NCI-H1694 (cell line): ENCODE measurements at places on chromosomes 4 and X.

- no peak for DNase-seq
Observed at GRCh38 chr4:147493307-147493706, 12.4 kb downstream of the EDNRA start.

DNA sequence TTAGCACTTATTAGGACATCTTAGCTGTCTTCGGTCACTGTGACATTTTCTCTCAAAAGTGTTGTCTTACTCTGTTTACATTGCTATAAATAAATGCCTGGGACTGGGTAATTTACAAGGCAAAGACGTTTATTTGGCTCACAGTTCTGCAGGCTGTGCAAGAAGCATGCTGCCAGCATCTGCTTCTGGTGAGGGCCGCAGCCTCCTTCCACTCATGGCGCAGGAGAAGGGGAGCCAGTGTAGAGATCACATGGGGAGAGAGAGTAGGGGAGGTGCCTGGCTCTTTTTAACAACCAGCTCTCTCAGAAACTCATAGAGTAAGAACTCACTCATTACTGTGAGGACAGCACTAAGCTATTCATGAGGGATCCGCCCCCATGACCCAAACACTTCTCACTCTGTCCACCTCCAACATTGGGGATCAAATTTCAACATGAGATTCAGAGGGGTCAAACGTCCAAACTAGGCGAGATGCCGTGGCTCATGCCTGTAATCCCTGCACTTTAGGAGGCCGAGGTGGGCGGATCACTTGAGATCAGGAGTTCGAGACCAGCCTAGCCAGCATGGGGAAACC, 43.5 kb upstream of the HERC6 start:
- no peak for DNase-seq

DNA sequence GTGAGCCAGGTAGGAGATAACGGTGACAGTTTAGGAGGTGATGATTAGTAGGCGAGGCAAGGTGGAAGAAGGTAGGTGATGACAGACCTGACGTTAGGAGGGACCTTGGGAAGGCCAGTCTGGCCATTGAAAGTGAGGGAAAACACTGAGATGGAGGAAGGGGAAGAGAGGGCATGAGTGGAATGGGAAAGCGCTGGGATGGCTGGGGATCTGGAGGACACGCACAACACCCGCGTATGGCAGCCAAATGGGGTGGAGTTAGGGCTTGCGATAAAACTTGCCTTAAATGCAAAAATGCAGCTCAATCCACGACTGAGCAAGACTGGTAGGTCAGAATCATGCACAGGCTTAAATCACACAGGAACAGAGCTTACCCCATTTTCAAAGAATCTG, 605 bp upstream of the CDKL2 start:
- DNase-seq = no peak

DNA sequence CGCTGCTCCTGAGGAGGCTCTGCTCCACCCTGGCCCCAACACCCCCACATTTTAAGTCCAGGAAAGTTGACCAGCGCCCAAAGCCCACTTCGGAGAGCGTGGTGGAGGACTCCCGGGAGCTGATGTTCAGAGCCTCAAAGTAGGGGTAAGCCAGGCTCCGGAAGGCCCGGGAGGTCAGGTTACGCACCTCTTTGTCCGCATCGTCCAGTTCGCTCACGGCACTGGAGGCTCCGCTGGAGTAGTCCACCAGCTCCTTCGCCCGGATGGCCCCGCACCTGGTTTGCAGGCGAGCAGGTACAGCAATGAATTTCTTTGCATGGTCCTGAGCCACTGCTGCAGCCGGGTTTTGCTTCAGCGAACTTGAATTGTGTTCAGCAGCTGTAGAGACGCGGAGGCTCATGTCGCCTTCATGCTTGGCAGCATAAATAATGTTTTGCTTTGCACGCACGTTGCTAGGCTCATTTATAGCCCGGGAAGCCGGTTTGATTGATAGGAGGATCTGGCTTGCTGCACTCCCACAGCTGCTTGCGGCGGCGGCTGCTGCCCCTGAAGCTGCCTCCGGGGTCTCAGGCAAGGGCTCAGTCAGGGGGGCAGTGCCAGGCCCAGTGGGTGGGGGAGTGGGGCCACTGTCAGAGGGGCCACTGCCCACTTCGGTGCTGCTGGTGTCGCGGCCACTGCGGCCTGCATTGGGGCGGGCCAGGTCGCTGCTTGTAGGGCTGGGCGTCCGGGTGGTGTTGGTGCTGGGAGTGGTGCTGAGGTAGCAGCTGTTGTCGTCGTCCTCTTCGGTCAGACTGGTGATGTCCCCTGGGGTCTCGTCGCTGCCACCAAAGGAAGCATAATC, 4.8 kb downstream of the C4orf54 start:
- DNase-seq = no peak

GRCh38 chr4:25433966-25434827, 57.1 kb downstream of the ANAPC4 start:
- DNase-seq = no peak

- DNase-seq = no peak
Observed at GRCh38 chrX:109914114-109914849, 88.6 kb upstream of the TMEM164 start.

DNA sequence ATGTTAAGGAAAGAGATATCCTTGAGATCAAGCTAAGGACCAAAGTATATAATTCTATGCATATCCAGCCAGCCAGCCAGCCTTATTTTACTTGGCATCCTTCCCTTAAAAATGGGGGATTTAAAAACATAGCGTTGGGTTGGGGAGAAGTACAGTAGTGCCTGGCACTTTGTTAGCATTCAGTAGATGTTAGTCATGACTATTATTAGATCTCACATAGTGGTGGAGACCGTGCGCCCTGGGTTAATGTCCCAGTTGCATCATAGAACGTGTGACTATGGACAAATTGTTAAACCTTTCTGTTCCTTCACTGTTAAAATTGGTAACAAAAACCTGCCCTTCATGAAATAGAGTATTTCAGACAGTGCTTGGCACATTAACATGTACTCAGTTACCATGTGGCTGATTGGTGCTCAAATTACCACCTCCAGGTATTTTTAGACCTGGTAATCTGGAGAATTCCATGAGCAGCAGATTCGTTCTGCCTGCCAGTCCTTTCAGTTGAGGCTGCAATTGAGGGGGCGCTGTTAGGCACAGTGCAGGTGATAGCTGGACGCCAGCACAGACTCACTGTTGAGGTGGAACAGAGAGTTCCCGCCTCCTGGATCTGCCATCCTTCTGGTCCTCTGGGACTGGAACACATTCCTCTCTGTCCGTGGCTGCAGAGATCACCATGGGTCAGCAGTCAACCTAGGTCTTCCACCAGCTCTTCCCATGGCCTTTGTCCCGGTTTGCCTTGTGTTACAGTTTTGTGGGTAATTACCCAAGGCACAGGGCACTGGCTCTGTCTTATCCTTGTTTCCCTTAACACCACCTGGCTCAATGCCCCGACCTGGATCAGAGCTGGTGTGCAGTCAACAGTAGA, 31.7 kb downstream of the RBBP7 start:
- no peak for DNase-seq

DNA sequence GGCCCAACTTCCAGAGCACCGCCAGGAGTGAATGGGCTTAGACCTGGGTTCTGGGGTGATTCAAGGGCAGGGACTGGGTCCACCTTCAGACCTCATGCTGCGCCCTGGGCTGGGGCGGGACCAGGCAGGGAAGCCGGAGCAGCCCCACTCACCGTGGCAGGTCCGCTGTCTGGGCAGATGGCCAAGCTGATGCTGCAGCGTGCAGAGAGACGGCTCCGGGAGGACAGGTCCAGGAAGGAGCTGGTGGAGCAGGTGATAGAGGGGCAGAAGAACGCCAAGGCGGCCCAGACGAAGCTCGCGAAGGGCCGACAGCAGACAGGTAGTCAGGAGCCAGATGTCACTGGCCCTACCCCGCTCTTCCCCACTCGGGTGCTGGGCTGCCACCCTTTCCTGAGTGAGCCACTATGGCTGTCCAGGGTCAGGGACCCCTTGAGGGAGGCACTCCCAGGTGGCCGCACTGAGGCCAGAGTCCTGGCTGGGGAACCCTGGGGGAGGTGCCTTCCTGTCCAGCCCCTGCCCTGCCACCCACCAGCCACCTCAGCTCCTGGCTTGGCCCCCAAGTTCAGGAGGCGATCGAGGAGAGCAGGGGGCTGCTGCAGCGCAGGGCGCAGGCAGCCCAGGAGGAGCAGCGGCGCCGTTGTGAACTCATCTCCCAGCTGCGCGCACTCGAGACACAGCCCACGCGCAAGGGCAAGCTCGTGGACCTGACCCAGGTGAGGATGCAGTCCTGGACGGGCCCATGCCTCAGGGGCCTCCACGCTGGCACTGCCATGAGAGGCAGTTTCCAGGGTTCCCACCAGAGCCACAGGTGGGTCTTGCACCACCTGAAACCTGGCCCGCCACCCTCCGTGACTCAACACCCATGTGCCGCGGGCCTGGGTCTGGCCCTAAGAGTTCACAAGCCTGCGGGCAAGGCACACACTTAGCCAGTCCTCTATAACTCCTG, 10.1 kb upstream of the RNF4 start:
- no peak for DNase-seq

- no peak for DNase-seq
Observed at GRCh38 chr4:8728536-8729407, 136.2 kb downstream of the CPZ start.

DNA sequence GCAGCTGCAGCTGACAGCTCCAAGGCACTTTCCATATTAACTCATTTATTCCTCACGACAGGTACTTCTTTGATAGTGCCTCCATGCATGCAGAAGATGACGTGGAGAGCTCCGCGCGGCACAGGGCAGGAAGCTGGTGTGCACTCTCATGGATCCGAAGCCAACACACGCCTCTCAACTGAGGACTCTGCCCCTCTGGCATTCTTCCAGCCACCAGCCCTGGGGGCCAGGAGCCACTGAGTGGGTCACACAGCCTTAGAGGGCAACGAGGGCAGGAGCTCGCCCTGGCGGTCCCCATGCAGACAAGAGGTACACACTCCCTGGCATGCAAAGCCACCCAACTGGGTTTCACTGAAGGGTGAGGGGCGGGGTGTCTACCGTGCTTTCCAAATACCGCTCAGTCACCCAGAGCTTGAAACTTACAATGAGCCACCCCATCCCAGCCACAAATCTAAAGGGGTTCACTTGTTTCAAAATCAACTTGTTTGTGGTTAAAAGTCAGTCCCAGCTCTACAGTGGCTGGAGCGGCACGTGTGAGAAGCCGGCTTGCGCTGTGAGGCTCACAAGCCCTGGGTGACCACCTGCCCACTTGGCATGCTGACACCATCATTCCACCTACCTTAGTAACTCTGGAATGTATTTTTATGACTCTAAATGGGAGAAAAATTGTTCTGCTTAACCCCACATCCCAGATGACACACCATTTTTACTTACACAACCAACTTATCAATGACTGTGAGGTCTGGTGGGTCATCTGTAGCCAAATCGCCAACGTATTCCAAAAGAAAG, 16.2 kb downstream of the NOP14 start:
- DNase-seq = no peak

- no peak for DNase-seq
Observed at GRCh38 chr4:166153548-166153947, 280.5 kb downstream of the TLL1 start.

DNA sequence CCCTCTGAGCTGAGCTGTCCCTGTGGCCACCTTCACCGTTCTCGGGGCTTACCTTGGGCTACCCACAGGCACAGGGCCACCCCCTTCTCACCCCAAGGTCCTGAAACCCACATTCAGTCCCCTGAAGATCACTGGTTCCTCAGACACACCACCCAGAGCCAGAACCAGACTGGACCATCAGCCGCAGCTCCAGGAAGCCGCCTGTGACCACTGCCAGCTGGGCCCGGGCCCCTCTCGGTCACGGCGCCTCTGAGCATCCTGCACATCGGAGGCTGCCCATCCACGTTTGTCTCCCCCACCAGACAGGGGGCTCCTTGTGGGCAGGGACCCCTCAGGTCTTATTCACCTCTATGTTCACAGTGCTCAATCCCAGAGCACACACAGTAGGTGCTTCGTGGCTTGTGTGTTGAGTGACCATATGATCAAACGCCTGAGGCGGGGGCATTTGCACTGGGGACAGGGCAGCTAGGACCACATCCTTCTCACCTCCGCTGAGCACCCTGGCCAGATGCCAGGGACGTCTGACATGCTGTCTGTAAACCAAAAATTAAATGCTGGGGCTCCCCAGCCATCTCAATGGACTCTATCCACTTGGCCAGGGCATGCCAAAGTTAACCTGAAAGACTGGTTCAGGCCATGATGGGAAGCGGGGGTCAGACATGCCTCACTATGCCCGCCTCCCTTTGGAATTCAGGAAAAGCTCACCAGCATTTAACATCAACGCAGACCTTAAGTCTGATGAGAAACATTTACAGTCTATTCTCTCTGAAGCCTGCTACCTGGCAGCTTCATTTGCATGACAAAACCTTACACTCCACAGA, 109.4 kb upstream of the AFAP1 start:
- DNase-seq = no peak

DNA sequence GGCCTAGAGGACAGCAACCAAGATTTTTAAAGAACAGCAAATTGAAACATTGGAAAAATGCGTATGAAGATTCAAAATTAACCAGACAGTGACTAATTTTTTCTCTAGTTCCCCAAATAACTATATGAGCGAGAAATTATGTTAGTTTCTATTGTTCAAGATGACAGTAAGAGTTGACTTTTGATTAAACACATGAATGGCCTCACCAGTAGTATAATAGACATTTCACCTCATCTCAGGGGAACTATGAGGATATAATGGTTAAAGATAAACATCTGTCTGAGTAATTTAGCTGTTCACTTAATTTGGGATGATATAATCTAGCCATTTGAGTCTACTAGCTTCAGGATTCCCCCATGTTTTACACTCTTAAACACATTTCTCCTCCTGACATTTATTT, 380.9 kb upstream of the NWD2 start:
- no peak for DNase-seq

DNA sequence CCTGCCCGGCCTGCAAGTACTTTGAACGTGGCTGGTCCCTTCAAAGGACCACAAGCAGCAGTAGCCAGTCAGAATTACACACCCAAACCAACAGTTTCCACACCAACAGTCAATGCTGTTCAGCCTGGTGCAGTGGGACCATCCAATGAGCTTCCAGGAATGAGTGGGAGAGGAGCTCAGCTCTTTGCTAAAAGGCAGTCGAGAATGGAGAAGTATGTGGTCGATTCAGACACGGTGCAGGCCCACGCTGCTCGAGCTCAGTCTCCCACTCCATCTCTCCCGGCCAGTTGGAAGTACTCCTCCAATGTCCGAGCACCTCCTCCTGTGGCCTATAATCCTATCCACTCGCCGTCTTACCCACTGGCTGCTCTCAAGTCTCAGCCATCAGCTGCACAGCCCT, 104.4 kb upstream of the MYOZ2 start:
- no peak for DNase-seq
